HT1080 (cell line): ENCODE measurements at places on chromosomes 16 and 17.

DNA sequence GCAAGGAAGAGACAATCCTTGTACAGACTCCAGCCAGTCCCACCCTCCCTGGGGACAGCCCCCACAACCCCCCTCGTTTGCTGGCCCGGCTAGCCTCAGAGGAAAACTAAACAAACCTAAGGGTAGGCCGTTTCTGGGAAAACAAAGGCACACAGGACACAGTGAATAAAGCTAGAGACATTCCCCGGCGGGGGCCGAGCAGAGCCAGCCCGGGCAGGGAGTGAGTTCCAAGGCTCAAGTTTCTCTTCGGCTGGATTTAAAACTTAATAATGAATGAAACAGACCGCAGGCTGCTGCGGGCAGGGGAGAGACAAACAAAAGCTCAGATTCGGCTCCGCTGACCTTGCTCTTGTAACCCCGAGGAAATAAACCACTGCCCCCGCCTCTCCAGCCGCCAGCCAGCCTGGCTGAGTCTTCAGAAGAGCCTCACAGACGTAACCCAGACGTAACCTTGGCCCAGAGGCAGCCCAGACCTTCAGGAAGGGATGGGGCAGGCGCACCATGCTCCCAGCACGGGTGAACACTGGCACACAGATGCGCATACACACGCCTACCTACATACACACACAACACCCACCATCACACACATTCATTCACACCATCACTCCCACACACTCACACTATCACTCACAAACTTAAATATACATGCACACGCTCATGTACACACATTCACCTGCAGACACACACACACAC, 216.0 kb downstream of the ZNF423 start:
- no peak for DNase-seq

DNA sequence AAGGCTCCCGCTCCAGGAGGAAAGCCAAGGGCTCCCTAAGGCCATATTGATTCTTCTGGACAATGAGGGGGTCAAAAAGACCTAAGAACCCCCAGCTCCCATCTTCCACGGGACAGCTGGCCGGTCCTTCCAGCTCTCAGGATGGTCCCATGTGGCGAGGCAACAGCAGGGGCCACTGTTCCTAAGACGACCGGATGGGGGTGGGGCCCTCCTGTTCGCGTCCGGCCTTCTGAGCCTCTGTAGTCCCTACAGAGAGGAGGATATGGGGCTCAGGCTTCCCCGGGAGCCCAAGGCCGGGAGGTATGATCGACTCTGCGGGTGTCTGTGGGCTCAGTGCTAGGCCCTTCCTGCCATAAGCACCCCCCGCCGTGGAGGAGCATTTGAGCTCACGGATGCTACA, 6.0 kb upstream of the DCXR start:
- DNase-seq, result no peak

- DNase-seq, result no peak
Observed at GRCh38 chr17:66951605-66951953, 12.9 kb upstream of the CACNG4 start.

GRCh38 chr17:44558710-44559633, 1.7 kb downstream of the FZD2 start:
- no peak for DNase-seq

DNA sequence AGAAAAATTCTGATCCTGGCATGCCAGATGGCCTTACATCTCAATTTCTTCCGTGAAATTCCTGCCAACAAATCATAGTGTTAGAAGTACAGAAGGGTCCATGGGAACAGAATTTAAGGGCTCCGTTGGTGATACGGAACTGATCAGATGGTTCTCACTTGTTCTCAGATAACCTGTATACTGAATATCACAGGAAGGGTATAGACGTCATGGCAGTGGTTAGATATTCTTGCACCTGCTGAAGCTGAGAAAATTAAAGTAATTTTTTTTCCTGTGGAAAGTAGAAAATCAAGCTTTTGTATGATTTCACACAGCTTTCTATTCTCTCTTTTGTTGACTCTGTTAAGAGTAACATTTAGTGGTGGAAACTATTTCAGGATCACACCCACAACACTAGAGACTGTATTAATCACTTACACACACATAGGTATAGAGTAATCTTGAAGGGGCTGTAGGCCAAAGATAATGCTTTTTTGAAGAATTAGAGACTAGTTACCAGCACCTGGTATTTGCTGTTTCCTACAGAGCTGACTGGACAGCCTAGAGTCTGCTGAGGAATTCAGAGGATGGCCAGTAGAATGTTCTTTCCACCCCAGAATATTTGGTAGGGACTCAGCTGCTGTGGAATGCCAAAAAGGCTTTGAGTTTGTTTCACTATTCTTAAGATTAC, 7.5 kb downstream of the TENT4B start:
- no peak for DNase-seq

DNA sequence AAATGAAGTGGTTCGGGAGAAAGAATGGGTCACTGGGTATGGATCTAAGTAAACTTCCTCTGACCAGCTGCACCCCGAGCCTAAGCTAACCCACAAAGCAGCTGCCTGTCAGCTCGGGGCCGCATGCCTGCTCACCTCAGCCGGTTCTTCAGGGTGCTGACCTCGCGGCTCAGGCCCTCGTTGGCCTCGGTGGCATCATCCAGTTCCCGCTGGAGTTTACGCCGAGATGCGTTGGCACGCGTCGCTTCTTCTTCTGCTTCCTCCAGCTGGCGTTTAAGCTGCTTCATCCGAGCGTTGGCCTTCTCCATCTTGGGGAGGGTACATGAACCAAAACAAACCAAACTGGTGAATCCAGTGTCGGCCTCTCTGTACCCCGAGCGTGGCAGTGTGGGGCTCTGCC, 41.1 kb downstream of the NDEL1 start:
- DNase-seq, result no peak

GRCh38 chr17:65000798-65001197, 55.7 kb downstream of the GNA13 start:
- no peak for DNase-seq

- no peak for DNase-seq
Observed at GRCh38 chr16:67117716-67118115, 8.0 kb downstream of the PHAF1 start.

- no peak for DNase-seq
Observed at GRCh38 chr17:30520436-30520835, 43.2 kb downstream of the GOSR1 start.

- no peak for DNase-seq
Observed at GRCh38 chr17:56773124-56773523, 60.6 kb downstream of the C17orf67 start.
